ENCODE measurements at places on chromosomes 5 and 9.

DNA sequence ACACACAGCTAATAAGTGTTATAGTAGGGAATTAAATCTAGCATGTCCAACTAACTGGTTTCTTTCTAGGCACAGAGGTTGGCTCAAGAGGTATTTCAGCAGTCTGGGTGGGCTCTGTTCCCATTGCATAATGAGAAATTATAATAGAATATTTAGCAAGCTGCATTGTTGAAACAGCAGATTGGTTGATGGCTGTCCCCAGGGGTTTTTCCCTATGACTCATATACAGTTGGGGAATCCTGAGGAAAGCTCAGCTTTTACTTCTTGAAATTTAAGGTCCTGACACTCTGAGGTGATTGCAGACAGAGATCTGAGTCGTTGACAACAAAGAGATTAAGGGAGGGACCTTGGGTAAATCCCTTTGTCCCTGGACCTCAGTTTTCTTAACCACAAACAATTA, 38.3 kb upstream of the TNFSF8 start:
- no peak for DNase-seq

- DNase-seq: no peak
Measured at GRCh38 chr5:74177961-74178360, 462.6 kb downstream of the ENC1 start.

GRCh38 chr9:115671236-115671962, 482.2 kb upstream of the PAPPA start:
- DNase-seq: no peak

DNA sequence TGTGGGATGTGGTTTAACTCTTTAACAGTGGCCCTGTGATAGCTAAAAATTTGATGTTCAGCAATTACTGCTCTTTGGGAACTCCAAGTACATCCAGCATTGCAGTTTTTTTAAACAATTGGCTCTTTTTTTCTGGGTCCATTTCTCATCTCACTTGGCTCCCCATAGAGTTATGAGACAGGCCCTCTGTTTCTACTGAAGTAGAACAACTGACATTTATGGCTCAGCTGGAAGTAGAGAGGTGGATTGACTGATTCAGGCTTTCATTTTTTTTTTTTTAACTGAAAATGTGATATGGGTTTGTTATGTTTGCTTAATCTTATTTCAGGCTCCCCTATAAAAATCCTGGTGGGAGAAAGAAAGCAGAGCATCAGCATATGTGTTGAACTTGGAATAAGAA, 96.6 kb upstream of the CD180 start:
- no peak for DNase-seq

DNA sequence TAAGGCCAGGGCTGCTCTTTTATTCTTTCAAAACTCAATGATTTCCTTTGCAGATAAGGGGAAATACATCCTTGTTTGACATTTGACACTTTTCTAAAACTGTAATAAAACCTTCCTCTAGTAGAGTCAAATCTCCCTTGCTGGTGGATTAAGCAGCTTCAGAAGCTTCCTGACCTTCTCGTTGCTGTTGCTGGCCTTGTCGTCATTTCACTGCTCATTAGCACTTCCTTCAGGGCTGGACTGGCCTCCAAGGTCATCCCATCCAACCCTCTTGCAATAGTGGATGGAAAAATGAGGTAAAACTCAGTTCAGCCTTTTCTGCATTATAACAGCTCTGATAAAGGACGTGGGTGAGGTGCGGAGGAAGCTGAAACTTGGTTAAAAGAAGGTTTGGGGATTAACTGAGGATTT, 1.1 kb upstream of the ADAMTSL1 start:
- DNase-seq: no peak

DNA sequence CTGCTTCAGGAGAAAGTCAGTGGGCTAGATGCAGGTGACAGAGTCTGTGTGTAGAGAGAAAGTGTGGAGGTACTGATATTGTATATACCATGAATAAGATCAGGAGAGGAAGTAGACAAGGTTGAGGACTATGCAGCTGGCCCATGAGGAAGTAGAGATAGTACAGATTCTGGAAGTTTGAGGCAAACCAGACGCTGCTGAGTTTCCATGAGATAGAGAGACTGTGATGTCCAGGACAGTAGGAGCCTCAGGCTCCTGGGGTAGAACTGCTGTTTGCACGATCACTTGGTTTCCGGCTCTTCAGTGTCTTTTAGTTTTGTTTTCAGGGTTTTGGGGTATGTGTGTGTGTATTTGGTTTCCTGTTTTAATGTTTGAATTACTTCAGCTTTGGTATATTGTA, 13.6 kb downstream of the OTULINL start:
- DNase-seq: no peak

- DNase-seq: no peak
Measured at GRCh38 chr5:71778678-71779276, 59.7 kb downstream of the CARTPT start.

- DNase-seq: no peak
Measured at GRCh38 chr5:27701931-27702903, 663.8 kb upstream of the CDH9 start.

DNA sequence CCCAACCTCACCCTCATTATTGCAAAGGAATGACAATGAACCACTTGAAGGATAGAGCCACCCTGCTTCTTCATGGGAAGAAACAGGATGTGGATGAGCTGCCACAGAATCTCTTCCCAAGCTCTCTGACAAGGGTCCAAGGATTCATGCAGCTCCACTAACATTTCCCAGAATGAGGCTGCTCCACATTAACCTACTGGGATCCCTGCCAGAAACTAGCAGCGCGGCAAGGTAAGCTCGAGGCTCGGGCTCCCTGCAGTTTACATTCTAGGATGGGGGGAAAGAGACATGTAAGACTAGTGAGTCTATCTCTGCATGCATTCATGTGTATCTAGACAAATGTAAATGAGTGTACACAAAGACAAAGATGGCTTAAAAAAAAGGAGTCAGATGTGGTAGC, 12.1 kb downstream of the DCAF12 start:
- no peak for DNase-seq

DNA sequence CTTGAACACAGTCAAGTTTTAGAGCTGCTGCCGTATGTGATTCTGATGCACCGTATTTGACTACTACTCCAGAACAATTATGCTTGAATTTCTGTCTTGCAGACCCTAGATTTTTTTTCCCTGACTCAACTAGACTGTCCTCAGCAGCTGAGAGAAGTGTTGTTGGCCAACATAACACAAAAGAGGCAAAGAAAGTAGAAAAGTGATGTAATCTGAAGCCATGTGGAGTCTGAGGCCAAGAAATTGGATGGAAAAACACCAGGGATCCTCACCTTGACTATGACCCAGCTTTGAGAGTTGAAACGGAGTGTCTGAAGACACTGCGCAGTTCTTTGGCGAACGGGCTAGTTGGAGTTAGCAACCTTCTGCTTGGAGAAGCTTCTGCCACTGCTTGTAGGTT, 36.3 kb upstream of the FGF1 start:
- no peak for DNase-seq

DNA sequence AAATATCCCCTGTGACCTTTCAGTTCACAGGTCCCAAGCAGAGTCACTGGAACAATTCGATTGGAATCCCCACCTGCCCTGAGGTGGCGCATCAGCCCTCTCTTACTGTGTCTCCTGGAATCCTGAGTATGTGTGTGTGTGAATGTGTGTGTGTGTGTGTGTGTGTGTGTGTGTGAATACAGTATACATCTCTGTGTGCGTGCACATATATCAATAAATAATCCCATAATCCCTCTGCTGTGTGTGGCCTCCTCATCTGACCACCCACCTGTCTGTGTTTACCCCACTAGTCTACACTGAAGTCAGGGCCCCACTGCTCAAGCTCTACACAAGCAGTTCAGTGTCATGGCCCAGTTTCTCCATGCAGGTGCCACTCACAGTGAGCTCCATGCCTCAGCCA, 187.4 kb downstream of the ERCC6L2 start:
- DNase-seq: no peak

- DNase-seq: no peak
Measured at GRCh38 chr9:132996526-132996925, 18.0 kb downstream of the GFI1B start.
